A549 (cell line): ENCODE measurements at places on chromosomes 2 and 18.

DNA sequence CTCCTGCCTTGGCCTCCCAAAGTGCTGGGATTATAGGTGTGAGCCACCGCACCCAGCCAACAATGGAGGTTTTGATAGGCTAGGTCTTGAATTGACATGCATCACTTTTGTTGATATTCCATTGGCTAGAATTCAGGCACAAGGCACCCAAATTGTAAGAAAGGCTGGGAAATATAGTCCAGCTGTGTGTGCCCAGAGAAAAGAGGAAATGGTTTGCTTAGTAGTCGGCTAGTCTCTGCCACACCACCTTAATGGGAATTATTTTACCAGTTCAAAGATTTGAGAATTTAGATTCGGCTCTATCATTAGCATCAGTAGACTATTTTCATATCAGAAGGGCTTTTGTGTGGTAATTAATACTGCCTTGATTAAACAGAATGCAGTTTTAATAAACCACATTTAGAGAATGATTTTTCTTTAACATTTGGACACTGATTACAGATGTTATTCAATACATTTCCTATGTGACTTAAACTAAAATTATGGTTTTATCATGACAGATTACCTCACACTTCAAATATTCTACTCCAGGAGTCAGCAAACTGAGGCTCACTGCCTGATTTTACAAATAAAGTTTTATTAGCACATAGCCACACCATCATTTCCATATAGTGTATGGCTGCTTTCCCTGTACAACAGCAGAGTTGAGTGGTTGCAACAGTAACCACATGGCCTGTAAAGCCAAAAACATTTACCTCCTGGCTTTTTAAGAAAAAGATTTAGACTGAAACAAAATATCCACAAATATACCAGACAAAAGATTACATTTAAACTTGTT lies 27.4 kb downstream of the DBI start:
- no peak for DNase-seq

- no peak for DNase-seq
Measured at GRCh38 chr2:68819556-68819955, 51.6 kb downstream of the BMP10 start.

GRCh38 chr18:11767935-11768334 lies 78.9 kb downstream of the GNAL start:
- no peak for DNase-seq

- DNase-seq = no peak
Measured at GRCh38 chr2:188787658-188788240, 186.4 kb upstream of the COL3A1 start.

- DNase-seq = no peak
Measured at GRCh38 chr2:166545473-166545872, 51.4 kb upstream of the SCN7A start.

DNA sequence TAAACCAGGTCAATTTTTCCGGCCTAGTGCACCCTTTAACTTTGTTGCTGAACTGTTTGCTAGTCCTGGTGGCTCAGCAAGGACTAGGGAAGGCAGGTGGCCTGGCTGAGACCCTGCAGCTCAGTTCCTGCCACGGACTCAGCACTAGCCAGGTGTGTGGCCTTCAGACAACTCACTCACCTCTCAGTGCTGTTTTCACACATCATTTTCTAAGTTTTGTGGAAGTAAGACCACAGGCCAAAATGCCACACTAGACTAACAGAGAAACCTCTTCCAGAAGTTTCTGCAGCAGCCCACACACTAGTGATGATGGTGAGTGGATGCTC lies 65.9 kb upstream of the SLC1A4 start:
- DNase-seq = no peak
